Stimulated activated CD8-positive, alpha-beta memory T cell treated with anti-CD3 and anti-CD28 coated beads, Interleukin-7, amount 100 ng/mL, for 1 hour (primary cell): ENCODE measurements at places on chromosomes 6 and 20.

GRCh38 chr6:156727715-156728385, 49.3 kb upstream of the ARID1B start:
- no peak for DNase-seq

DNA sequence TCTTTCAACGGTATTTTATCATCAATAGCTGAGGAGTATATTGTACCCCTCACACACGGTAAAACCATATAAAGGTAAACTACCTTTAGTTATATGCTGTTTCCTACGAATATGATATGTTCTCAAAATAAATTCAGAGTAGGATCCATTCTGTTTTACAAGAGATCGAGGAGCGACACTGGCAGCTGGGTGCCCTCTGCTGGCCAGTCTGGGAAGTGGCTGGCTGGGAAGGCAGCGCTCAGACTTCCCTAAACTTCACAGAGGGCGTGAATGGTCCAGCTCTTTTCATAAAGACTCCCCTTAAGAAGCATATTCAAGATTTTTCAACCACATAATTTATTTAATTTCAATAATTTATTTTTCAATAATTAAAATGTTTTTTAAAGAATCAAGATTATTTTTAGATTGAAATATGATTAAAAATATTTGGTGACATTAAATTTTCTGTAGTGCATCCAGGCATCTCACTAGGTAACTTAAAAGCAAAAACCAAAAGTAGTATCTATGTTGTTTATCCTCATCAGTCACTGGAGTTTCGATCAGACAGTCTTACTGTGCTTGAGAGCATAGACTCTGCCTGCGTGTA, 187.5 kb upstream of the PDE10A start:
- DNase-seq = peak; percentile 12

GRCh38 chr20:3082955-3083952, 1.3 kb downstream of the AVP start:
- no peak for DNase-seq

- no peak for DNase-seq
These were observed 29.5 kb downstream of the REPS1 start for GRCh38 chr6:138958595-138958994.

- DNase-seq = no peak
These were observed 9.4 kb downstream of the EPB41L2 start for GRCh38 chr6:131053546-131054240.

- no peak for DNase-seq
These were observed 35.3 kb downstream of the ZMYND8 start for GRCh38 chr20:47320990-47321805.

DNA sequence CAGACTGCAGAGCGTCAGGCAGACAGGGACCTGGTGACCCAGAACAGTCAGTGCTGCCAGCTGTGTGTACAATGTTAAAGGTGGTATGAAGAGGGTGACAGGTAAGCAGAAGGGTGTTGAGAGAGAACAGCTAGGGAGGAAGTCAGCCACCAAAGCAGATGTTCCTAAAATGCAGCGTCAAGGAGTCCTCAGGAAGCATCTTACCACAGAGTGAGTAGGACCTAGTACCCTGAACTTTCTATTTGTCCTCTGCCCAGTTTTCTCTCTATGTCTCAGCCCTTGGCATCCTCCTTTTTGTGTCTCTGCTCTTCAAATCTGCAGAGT, 14.2 kb downstream of the STMND1 start:
- no peak for DNase-seq

- no peak for DNase-seq
These were observed 23.0 kb downstream of the POFUT1 start for GRCh38 chr20:32230707-32231106.

GRCh38 chr6:7761051-7761450, 35.2 kb downstream of the BMP6 start:
- no peak for DNase-seq

DNA sequence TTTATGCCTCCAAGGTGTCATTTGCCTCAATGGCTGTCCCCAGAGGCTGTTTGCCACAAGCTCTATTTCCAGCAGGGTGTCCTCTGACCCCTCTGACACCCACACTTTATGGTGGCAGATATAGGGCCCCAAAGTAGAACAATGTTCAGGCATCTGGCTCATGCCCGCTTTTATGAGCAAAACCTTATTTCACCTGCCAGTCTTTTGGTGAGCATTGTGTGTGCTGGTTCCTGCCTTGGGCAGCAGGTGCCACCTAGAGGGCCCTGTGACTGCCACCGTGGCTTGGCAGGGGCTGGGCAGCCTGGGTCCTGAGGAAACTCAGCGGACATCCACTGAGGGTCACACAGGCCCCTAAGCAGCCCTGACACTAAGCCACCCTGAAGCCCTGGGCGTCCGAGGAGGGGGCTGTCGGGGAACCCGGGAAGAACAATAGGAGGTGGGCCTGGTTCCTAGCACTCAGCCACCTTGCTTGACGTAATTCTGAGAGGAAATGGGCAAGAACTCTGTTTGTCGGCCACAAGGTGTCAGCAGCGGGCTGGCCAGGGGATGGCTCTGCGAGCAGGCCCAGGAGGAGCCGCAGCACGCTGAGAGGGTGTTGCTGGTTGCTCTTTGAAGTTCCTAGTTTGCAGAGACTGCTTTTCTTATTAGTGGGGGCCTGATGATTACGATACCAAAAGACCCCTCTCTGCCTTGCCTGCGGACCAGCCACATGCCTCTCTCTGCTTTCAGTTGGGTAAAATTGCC, 148.9 kb downstream of the SCML4 start:
- peak; percentile 71 for DNase-seq

- DNase-seq = no peak
These were observed 13.3 kb upstream of the ZNFX1 start for GRCh38 chr20:49291200-49291599.

DNA sequence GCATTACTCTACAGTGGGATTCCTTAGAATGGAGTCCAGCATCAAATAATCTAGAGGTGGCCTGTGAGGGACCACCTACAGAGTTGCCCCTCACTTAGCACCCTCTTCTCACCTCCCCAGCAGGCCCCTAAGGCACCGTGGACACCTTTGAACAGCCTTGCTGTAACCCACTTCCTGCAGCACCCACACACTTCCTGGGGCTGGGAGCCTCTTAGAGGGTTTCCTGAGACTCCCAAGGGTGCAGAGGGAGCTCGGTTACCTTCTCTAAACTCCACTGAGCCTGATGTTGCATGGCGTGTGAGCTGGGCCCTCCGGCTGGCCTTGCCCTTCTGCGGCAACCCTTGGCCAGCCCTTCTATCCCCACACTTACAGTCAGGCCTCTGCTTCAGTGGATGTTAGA, 7.3 kb upstream of the SIRPG start:
- DNase-seq = peak; percentile 15

GRCh38 chr6:106141441-106142237, 55.5 kb downstream of the PRDM1 start:
- DNase-seq = no peak

- no peak for DNase-seq
These were observed 421.8 kb upstream of the SOX4 start for GRCh38 chr6:21171801-21172200.

- no peak for DNase-seq
These were observed 36.8 kb upstream of the SMIM29 start for GRCh38 chr6:34285448-34286164.

DNA sequence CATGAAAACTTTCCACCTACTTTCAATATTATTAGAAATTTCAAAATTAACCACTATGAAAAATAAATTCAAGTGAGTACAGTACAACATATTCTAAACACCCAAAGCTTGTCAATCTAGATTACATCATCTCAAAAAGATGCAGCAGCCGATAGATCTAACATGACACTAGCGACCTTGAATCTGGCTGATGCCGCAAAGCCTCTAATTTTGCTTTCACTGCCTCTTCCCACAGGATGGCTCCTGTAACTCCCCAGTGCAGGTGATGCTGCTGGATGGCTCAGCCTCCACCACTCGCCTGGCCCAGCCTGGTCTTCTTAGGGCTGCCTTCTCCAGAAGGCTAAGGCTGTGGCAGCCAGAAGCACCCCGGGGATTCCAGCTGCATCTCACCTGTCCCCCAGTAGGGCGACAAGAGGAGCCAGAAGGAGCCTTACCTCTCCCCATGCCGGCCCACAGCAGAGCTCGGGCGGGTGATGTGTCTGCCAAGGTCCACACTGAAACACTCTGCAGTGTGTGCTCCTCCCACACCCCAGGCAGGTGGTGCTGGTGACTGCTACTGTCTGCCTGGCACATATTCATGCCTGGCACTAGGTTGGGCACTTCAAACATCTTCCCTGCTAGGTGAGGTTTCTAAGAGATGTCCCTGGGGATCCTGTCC, 82.1 kb downstream of the SLC23A2 start:
- no peak for DNase-seq

GRCh38 chr6:51472745-51473487, 614.5 kb downstream of the PKHD1 start:
- no peak for DNase-seq

- DNase-seq = no peak
These were observed 37.7 kb downstream of the ADGRF1 start for GRCh38 chr6:47004463-47004862.

- DNase-seq = no peak
These were observed 178.4 kb downstream of the NRN1 start for GRCh38 chr6:5828296-5828695.

DNA sequence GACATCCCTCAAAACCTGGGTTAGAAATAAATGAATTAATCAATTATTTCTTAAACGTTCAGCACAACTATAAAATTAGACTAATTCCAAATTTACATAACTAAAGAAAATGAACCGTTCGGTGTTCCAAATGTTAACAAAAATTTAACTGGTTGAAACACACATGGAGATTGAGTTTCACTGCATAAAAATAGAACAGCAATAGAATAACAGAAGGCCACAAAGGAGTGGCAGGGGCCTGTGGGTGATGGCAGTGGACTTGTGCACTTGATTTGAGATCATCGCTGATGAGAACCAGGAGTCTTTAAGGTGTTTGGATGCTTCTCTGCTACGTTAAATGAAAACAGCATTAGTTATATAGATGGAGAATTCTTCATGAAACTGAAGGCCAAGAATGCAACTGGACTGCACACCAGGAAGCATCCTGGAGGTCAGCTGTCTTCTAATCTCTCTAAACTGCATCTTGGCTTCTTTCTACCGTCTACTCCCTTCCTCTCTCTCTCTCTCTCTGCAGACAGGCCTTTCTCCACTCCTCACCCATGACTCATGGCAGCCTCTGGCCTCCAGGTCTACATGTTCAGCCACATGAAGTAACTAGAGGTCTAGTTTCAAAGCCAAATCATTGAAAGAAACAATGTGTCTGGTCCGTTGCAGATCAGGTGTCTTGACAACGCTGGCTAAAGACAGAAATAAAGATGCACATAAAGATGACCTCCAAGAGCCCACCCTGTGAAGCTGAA, 111.3 kb downstream of the SIM1 start:
- DNase-seq = no peak

DNA sequence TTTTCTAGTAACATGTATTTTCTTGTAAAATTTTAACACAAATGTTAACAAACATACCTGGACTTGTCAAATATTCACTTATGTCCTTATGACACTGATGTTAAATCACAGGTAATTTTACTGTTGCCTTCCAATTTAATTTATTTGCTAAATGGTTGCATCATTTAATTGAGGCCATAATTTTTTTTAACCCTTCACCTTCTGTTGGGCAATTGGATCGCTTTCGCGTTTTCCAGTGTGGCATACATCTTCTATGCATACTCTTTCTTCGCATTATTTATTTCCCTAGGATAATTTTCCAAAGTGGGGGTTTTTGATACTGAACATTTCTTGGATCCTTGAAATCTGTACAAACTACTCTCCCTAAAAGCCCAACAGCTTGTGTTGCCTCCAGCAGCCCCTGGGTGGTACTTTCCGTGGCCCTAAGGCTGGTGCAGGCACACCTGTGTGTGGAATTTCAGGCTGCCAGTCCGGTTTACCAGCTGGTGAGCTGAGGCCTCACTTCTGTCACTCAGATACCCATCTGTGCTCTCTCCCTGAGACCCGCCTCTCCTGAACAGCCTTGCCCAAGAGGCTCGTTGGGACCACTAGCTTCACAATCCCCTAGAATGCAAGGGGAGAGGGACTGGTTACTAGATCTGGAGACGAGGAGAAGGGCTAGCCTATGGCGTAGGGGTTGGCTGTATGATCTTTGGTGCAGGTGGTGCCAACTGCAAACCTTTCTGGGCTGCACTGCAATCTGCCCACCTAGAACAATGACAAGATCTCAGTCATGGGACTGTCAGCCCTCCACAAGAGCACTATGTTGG, 11.2 kb upstream of the C20orf144 start:
- DNase-seq = no peak

DNA sequence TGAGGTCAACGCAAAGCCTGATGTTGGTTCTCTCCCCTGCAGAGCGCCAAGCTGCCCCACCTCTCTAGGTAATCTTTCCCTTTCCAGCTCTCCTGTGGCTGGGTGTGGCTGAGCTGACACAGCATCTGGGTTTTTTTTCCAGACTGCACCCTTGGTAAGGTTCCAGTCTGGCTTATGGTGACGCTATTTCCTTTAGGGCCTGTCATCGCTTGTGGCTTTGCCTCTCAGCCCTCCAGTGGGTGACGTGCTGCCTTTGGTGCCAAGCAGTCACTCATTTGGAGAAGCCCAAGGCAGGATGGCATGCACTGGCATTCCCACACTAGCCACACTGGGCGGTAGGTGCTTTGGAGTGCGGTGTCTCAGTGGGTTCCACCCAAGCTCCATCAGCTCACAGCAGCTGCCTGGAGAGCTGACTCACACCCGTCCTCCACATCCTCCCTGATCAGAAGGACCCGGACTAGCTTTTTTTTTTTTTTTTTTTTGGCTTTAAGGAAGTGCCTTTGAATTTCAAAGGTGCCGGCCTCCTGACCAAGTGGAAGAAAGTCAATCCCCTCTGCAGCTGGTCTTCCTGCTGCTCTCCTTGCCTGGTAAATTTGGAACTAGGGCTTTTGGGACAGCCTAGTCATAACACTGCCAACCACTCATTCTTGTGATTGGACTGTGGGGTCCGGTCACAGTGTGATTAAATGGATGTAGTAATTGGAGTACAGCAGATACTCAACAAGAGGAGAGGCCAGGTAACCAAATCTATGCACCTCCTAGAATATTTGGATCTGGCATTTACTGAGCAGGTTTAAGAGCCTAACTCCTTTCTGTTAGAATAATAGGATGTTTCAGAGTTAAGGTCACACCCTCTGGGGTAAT, 153.6 kb downstream of the CD83 start:
- no peak for DNase-seq

DNA sequence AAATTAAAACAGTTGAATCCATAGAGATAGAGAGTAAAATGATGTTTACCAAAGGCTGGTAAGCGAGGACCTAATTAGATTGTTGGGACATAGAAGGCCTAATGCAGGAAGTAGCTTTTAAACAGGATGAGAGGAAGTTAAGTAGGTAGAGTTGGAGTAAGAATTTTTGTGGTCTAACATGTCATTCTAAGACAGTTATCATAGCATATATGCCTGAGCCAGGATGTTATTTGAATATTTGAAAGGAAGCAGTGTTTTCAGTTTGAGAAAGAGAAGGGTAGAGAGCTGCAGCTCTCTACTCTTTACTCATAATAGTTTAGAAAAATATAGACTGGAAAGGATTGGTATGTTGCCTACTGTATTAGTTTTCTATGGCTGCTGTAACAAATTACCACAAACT, 121.6 kb downstream of the MEI4 start:
- DNase-seq = no peak

DNA sequence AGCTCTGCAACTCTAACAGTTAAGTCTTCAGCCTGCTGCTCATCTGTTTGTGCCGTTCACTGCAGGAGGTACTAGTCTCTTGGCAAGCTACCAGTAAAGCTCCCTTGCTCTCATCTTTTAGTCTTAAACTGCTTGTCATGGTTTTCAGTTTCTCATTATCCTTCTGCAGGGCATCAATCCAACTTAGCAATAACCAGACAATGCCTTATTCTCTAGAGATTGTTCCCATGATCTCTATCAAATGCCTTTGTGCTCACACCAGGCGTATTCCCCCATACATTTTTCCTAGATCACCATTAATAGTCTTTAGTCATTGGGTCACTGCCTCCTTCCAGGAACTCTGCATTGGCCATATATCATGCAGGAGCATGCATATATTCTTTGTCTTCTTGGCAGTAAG, 171.3 kb downstream of the GRM1 start:
- DNase-seq = no peak
